Activated CD8-positive, alpha-beta memory T cell treated with anti-CD3 and anti-CD28 coated beads for 4 hours (primary cell): ENCODE measurements at places on chromosomes 2 and 18.
A peak's percentile ranks its signal among the peaks of the same experiment; 100 is the strongest.

- DNase-seq = no peak
These were observed 332.4 kb upstream of the MYT1L start for GRCh38 chr2:2663401-2664036.

GRCh38 chr18:21896732-21897336 is 156.2 kb downstream of the MIB1 start:
- DNase-seq = no peak

DNA sequence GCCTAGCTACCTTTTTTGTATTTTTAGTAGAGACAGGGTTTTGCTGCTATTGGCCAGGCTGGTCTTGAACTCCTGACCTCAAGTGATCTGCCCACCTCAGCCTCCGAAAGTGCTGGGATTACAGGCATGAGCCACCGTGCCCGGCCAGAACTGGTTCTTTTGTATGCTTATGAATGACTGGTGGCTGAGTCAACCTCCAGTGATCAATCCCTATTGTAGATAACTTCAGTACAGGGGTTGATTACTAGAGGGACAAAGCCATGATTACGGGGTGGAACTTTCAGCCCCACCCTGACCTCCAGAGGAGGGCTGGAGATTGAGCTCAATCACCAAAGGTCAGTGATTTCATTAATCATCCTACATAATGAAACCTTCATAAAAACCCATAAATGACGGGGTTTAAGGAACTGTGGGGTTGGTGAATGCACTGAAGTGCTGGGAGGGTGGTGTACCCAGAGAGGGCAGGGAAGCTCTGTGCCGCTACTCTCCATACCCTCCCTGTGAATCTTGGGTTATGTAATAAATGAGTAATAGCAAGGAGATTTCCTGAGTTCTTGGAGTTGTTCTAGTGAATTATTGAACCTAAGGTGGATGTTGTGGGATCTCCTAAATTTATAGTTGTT is 281.8 kb upstream of the CXCR4 start:
- no peak for DNase-seq

GRCh38 chr2:45699032-45699658 is 47.7 kb downstream of the PRKCE start:
- DNase-seq = no peak

- DNase-seq = no peak
These were observed 466.0 kb downstream of the NYAP2 start for GRCh38 chr2:225865468-225865867.

GRCh38 chr18:44654573-44654972 is 26.1 kb upstream of the SETBP1 start:
- no peak for DNase-seq

- DNase-seq = no peak
These were observed 725.2 kb downstream of the TSN start for GRCh38 chr2:122480501-122481243.

DNA sequence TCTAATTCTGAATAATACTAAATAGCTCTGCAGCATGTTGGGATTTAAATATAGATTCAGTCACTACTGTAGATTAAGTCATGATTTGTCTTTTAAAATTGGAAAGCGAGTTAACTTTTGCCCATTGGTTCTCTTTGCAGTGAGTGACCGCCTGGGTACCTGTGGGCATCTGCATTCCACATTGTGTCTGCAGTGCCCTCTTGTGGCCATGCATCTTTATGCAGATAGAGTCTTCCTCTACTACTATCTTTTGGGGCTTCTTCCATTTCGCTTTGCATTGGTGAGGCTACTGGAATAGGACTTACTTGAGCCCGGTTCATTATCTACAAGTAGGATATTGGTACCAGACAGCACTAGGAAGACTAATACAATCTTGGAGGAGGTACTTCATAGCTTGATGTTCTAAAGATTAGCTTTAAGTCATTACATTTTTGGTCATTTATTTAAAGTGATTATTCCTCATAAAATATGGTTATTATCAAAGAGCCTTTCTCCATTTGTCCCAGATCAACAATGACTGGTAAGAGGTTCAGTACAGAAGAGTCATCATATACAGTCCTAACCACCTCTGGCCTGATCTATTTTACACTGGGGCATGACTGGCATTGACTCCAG is 203.0 kb downstream of the SOCS6 start:
- no peak for DNase-seq

DNA sequence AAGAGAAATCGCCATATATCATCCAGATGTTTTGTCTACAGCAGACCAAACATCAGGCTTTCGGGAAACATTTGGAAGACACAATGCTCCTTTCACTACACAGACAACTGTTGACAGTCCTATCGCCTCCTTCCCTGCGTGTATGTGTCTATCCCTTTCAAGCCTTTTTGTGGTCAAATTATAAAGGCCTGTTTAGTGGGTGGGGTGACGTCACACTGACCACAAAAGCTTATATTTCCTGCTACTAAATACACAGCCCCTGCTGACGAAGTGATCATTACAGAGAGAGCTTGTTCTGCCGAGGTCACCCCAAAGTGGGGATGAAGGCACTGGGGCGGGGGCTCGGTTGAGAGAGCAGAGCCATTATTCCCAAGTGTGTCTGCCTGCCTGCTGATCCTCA is 302.7 kb upstream of the TNP1 start:
- no peak for DNase-seq

DNA sequence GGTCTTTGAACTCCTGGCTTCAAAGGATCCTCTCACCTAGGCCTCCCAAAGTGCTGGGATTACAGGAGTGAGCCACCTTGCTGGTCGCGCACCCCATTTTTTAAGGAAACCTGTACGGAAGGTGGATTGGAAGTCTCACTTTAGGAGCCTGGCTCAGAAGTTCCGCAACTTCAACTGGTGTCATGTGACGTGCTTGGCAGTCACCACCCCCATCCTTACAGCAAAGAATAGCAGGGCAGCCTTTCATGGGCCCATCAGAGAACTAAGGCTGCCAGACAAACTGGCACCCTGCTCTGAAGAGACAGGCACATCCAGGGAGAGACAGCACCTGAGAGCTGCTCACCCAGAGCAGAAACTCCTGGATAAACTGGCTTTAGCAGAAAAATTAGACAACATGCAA is 3.3 kb upstream of the SLC66A2 start:
- DNase-seq = no peak

DNA sequence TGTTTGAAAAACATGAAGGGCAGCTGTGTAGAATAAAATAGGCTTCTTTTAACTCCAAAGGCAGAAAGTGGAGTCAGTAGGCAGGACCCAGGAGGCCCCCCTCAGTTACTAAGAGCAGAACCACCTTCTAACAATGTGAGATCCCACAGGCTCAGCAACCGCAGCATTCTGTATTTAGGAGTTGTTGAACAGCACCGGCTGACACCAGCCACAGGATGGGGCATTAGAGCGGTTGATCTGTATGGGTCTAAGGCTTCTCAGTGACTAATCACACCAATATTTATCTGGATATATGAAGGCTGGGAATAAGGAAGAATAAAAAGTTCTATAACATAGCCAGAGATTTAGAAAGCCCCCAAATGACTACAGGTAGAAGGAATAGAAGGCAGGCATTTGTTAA is 51.7 kb downstream of the MYO5B start:
- no peak for DNase-seq

DNA sequence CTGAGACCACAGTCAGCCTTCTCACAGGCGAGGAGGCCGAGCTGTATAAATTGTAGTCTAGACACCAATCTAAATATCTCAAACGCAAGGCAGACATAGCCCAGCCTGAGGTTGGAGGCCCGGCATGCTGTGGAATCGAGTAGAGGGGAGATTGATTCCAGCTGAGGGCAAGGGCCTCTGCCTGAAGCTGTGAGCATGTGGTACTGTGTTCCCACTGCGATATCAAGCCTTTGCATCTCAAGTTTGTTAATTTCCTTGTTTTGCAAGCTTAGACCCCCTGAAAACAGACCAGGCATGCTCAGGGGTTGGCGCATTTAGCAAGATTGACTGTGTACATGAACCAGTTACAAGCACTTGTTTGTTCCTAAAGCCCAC is 65.1 kb upstream of the FOSL2 start:
- no peak for DNase-seq

DNA sequence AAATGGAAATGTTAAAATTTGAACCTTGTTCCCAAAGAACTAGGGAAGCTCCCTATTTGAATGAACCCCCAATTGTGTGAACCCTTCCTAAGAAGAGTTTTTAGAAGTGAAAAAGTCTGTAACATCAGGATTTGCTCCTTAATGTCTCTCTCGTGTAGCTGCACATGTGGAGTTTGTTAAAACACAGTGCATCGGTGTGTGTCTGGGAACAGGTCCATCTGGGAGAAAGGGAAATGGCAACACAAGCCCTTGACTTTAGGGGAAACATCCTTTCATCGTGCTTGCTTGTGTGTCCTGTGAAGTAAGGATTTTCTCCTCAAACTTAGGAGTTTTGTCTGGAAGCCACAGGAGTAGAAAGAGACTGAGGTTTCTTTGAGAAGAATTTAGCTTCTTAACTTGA is 203.9 kb downstream of the PRKCE start:
- DNase-seq = no peak

GRCh38 chr18:24613896-24614640 is 153.6 kb downstream of the HRH4 start:
- no peak for DNase-seq

GRCh38 chr18:70025580-70025979 is 77.9 kb upstream of the CD226 start:
- no peak for DNase-seq

DNA sequence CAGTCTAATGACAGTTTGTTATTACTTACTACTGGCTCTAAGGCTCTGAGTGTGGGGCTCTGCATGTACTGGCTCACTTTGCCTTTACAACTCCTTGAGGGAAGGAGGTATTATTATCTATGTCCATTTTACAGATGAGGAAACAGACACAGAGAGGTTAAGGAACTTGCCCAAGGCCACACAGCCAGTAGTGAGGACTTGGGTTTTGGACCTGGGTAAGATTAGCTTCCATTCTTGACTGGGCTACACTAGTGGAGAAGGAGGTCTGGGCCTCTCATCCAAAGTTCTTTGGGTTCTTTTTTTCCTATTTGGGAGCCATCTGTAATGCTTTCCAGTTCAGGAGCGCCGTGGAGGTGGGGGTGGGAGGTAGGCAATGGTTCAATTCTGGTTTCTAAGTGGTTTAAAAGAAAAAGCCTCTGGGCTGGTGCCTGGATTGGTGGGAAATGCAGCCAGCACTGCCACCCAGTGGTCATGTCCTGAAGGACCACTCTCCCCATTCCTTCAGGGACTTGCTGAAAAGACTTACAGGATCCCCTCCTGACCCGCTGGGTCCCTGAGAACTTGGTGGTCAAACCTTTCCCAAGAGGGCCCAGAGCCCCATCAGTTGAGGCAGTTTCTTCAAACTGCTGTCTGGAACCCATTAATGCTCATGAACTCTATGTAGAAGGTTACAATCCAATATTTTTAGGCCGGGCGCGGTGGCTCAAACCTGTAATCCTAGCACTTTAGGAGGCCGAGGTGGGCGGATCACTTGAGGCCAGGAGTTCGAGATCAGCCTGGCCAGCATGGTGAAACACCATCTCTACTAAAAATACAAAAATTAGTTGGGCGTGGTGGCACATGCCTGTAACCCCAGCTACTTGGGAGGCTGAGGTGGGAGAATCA is 38.6 kb upstream of the NOTO start:
- peak; percentile 44 for DNase-seq

DNA sequence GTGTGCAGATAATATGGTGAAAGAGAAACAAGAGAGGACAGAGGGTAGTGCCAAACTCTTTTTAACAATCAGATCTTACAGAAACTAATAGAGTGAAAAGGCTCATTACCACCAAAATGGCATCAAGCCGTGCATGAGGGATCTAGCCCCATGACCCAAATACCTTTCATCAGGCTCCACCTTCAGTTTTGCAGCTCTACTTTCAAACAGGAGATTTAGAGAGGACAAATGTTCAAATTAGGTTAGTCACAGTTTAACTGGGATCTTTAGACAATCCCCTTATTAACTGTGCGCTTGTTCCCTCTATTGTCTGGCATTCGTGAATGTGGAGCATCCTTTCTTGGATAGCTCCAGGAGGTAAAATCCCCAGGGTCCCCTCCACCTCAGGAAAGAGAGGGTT is 1209.3 kb upstream of the CHAC2 start:
- DNase-seq = no peak

GRCh38 chr2:67797801-67798540 is 264.8 kb downstream of the C1D start:
- DNase-seq = no peak

DNA sequence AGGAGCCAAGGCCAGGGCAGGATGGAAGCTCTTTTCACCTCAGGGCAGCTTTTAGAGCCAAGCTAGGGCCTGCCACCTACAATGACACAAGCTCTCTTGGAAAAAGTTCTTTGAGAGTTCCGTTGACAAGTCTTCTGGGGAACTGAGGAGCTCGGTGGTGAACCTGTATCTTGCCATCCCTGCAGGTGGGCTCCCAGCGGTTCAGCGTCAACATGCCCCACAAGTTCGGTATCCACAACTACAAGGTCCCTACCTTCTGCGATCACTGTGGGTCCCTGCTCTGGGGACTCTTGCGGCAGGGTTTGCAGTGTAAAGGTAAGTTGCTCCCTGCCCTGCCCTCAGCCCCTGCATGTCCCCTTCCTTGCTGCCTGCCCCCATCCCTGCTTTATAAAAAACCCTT is 312.8 kb upstream of the EPAS1 start:
- no peak for DNase-seq

DNA sequence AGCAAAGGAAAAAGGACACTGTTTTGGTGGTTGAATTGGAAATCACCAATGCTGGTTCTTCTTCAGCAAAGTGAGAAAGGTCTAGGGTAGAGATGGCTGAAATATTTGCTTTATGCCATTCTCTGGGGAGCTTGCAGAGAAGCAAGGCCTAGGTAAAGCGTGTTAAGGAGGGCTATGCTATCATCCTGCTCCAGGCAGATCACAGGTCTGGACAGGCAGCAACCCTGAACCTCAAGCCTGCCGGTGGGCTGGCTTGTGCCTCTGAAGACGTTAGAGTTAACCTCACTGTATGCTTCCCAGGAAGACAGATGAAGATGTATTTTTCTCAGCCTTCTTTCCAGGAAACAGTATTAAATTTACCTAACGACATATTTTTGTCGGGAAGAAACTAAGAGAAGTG is 138.5 kb upstream of the LYPD6 start:
- DNase-seq = no peak

DNA sequence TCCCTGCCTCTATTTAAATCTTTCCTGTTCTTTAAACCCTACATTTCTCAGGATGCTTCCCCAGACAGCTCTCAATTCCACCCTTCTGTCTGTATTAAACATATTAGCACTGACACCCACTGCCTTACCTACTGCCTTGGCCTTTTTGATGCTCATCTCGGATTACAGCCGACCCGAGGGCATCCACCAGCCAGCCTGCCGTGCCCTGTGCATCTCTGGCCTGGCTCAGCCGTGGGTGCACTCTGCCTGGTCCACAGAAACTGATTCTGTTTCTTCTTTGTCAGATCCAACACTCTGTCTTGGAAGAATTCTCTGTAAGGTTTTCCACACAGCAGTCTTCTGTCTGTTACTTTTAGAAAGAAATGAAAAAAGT is 27.2 kb downstream of the TANC1 start:
- DNase-seq = no peak

DNA sequence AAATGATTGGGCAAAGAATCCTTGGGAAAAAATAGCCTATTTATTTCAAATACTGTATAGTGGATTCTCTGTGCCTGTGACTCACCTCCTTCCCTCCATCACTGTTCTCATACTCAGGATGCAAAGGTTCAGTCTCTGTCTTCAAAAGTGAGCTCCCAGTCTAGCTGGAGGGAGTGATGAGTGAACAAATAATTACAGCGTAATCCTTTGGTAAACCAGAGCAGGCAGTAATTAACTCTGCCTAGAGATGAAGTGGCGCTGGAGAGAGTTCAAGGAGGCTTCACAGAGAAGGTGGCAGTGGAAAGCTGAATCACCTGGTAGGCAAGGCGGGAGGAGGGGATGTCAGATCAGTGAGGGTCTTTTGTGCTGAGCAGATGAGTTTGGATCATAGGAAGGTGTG is 6.5 kb downstream of the DGUOK start:
- no peak for DNase-seq

- no peak for DNase-seq
These were observed 113.9 kb downstream of the USP34 start for GRCh38 chr2:61356958-61357350.
